ENCODE measurements at places on chromosomes 2 and 18.

GRCh38 chr2:6412533-6413091 is 453.1 kb downstream of the CMPK2 start:
- no peak for DNase-seq

DNA sequence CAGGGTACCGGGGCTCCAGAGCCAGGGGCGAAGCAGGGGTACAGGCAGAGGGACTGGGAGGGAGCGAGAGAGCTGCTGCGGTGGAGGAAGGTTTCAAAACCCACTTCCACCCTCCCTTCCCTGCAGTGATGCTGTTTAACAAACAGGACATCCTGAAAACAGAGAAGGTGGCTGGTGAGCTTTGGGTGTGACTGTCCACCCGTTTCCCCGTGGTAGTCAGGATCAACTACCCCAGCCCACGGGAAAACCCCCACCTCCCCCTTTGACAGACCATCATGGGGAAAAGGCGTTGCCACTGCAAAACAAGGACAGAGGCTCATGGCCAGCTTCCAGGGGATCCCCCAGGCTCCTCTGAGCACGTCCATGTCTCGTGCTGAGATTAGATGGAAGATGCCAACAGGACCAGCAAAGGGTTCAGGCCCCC is 12.9 kb downstream of the TMEM185B start:
- no peak for DNase-seq

DNA sequence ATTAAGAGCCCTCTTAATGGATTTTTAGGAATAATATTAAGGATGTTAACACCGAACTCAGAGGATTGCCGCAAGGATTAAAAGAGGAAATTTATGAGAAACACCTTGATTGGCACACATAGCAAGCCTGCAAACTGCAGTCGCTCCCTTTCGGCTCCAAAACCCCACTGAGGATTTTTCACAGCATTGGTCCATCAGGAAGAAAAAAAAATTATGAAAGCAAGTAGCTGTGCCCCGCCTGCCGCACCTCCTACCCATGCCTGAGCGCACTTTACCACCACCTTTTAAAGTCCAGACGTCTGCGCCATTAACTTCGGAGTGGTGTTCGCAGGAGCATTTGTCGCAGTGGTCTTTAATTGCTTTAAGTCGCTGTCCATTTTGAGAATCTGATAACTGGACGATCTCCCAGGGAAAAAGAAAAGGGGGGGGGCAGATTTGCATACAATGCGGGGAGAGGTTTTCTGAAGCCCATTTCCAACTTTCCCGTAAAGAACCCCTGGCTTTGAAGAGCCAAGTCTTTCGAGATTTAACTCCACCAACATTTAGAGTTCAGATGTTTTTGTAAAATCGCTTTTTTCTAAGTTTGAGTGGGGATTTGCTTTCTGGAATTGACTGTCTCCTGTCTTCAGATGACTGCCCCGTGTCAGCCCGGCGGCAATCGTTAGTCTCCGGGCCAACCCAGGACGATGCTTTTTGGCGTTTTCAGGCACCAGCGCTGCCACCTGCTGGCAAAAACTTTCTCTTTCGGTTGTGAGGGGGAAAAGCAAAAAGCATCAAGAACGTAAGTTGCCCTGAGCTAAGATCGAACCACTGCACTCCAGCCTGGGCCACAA is 913 bp upstream of the TRABD2A start:
- DNase-seq = peak; percentile 83

DNA sequence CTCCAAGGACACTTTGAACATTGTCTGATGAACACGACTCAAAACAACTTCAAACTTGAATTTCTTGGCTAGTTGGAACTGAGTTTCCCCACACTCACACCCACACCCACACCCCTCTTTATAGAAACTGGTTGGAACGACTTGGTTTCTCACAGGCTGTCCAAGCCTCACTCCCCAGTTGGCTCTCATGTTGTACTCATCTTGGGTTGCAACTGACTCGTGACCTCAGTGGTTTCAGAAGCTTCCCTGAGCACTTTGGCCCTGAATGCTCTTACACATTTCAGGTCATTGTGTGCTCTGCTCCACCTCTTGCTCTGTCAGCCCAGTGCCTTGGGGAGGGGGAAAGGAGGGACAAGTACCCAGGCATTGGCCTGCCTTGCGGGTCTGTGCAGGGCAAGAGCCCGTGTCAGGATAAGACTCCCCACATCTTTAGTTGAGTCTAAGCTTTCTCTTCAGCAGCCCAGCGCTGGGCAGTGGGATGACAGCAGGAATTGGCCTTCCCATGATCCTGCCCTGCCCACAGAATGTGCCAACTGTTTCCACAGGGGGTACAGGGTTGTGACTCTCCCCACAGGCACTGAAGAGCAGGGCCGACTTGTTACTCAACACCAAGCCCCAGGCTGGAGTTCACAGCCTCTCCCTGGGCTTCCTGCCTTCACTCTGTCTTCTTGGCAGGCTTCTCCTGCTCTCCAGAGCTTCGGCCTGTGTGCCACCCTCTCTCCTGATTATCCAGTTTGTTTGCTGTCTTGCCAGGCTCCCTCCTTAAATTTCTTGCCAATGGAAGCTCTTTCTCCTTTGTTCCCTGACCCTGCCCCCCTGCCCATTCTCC is 104.6 kb downstream of the RTN4 start:
- peak; percentile 96 for DNase-seq

DNA sequence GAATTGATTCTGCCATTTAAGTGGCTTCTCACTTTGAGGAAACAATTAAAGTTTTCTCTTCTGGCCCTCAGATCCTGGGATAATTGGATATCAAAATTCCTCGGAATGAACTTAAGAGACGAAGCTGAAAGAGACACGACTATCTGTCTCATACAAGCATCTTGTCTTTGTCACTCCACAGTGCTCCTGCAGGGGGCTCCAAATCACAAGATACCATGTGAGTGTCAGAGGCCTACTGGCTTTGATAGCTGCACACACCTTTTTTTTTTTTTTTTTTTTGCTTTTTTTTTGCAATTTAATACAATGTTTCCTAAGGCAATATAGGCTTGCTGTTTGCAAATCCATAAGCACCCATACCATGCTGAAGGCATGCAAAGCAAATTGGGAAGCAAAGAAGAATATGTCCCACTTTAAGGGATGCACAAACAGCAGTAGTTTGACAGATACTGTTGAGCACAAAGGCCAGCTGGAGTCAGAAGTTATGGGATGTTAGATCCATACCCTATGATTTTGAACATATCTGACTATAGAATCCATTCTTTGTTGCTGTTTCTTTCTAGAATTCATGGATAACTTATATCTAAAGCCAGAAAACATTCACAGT is 109.0 kb upstream of the CBLN2 start:
- no peak for DNase-seq

DNA sequence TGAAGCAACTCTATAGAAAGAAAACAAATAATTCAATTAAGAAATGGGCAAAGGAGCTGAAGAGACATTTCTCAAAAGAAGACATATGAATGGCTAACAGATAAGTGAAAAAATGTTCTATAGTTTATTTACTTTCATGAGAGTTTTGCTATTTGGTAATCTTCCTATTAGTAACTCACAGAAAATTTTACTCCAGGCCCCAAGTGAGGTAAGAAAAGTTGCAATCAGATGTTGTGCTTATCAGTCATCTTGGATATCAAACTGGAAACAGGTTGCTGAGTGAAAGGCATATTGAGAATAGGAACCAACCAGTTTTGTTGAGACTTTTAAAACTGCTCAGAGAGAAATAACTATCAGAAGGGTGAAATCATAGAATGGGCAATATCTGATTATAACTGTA is 1179.0 kb upstream of the ACVR2A start:
- no peak for DNase-seq

DNA sequence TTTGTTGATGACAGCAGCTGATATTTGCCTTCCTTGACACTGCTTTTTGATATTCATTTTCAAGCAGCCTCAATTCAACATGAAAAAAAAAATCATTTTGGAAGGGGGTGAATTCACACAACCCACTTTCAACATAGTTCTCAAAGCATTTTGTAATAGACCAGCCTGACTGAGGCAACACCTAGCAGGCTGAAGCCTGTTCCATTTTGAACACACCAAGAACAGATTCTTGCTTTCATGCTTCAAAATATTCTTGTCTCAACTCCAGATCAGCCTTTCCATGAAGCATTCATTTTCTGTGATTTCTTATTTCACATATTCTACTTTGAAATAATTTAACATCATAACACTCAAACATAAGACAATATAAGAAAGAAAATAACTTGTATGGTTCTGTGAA is 812.6 kb upstream of the POU3F3 start:
- no peak for DNase-seq

GRCh38 chr2:60334610-60335009 is 218.8 kb downstream of the BCL11A start:
- no peak for DNase-seq

DNA sequence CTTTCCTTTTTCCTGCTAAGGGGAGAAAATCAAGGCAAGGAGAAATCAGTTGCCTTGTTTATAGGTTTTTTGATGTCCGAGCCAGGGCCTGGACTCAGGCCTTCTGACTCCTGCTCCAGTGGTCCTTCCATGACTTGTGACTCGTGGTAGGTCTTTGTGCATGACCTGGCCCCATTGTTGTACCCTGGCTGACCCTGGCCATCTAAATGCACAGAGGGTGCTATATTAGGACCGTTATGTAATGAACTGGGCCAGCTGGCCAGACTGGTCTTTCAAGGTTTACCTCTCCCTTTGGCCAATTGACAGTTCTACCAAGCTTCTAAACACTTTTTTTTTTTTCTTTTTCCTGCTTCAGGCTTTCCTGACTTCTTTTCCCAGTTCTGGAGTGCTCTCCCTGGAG is 81.1 kb downstream of the SETBP1 start:
- no peak for DNase-seq

DNA sequence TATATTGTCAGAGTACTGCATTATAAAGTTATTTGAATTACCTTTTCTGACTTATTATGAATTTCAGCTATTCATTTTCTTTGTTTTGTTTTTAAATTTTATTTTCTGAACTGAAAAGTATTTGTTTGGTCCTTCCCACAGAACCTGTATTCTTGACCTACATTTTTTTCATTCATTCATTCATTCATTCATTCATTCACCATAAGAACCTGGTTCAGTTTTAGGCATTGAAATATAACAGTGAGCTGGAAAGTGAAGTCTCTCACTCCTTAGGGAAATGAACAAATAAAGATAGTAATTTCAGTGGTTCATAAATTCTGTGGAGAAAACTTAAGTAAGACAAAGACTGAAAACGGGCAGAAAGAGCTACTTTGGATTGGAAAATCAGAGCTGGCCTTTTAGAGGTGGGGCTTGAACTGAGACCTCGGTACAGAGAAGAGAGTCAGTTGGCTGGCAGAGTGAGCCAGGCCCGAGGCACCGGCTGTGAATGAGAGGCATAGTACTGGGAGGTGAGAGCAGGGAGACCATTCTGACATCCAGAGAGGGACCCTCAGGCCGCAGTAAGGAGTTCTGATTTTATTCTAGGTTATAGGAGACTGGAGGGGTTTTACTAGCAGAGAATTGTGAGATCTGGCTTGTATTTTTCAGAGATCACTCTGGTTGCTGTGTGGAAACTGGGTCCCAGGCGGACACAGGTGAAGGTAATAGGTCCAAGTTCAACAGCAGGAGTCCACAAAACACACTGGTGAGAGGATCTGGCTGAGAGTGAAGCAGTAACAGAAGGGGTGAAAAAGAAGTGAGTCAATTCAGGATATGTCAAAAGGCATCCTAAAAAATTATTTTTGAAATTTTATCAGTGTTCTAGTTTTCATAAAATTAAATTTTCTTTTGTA is 75.8 kb upstream of the FN1 start:
- no peak for DNase-seq

DNA sequence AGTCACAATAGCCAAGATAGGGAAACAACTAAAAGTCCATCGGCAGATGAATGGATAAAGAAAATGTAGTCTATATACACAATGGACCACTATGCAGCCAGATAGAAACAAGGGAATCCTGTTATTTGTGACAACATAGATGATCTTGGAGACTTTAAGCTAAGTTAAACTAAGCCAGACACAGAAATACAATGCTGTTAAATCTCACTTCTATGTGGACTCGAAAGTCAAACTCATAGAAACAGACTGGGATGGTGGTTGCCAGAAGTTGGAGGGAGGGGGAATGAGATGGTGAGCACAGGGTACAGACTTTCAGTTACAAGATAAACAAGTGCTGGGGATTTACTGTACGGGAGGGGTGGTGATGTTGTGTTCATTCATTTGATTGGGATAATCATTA is 5.4 kb upstream of the CNDP1 start:
- DNase-seq = no peak

GRCh38 chr2:216139884-216140283 is 30.7 kb downstream of the XRCC5 start:
- DNase-seq = no peak

GRCh38 chr2:182821182-182821581 is 45.3 kb downstream of the FRZB start:
- DNase-seq = no peak

- DNase-seq = no peak
These were observed 208.1 kb downstream of the VAPA start for GRCh38 chr18:10121786-10122515.

- no peak for DNase-seq
These were observed 342.4 kb upstream of the ETAA1 start for GRCh38 chr2:67054728-67055127.

- no peak for DNase-seq
These were observed 36.6 kb downstream of the FAM178B start for GRCh38 chr2:96949701-96950350.

DNA sequence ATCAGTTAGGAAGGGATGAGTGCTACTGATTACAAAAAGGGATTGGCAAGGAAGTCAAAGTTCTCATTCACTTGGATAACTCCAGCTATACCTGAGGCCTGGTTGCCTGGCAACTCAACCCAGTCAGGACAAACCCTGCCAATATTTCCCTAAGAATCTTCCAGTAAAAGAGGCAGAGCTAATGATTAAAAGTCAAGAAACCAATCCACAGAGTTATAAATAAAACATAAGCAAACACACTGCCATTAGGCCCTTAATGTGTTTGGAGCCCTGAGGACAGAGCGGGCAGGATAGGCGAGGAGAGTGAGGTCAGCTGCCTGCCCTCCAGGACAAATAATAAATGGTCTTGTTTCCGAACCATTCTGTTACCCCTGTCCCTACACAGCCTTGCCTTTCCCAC is 215.6 kb upstream of the NABP1 start:
- no peak for DNase-seq

DNA sequence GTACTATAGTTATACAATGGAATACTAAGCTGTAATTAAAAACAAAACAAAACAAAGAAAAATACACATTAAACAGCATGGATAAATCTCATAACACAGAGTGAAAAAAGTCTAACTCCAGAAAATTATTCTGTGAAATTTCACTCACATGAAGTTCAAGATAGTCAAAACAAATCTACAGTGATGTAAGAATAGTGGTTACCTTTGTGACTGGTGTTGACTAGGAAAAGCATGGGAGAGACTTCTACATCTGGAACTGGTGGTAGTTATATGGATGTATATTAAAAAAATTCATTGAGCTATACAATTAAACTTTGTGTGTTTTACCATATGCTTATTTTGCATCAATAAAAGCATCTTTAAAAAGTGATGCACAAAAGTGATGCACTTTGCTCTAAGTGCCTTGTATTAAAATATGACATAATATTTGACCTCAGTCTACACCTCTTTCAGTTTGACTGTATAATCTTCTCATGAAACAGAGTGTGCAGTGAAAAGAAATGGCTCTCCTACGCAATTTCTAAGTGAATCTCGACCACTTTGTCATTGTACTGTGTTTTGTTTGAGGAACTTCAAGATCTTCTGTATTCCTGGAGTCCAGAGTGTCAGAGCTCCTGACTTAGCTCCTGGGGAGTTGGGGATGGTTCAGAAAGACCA is 28.0 kb downstream of the STAT4 start:
- no peak for DNase-seq
